ENCODE measurements at places on chromosomes 3 and 15. TPM values are rescaled to one million over a fixed set of nuclear protein-coding genes. Genes with fewer than 3 reads are reported as not detected.

DNA sequence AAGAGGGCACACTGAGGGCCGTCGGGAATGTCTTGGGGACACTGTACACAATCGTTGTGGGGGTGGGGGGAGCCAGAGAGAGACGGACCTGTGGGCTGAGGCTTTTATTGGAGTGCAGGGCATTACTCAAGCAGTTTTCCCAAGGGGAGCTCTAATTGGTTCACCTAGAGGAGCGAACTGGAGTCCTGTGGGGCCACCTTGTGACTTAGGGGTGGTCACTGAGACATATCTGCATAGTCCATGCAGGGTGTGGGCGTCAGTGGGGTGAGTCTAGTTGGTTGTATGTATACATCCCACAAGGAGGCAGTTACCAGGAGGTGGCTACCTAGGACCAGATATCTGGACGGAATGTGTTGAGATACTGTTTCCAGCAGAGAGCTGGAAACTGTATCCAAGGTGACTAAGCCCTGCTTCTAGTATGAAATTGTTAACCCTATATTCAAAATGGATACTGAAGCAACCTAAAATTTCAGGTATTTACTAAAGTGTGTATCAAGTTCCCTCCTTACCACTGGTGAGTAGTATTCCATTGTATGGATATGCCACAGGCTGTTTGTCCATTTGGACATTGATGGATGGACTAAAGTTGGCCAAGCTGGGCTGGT lies 2.6 kb upstream of the PIGZ start:
- H3K27me3 ChIP-seq, result no peaks in the 10 kb centered on the region
- no peak overlapping the region for H3K27ac ChIP-seq
- H3K36me3 ChIP-seq, result no peaks in the 10 kb centered on the region
- no peaks in the 10 kb centered on the region for H3K4me1 ChIP-seq
- no peak overlapping the region for H3K4me3 ChIP-seq
- DNase-seq, result no peak

DNA sequence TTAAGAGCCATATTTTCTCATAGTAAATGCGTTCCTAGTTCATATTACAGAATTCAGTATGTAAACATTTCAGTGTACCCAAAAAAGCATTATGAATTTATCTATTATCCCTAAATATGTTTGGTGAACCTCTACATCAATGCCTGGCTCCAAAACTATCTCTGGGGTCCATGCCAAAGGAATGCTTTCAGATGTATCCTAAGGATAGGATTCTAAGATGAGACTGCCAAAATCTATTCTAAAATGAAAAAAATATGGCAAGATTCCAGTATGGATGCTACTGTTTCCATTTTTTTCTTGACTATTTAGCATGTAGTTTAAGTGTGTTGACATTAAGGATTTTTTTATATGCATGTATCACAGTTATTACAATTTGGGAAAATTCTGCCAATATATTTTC lies 18.8 kb downstream of the EIF5A2 start:
- peaks cover 15% of the 10 kb centered on the region for H3K36me3 ChIP-seq
- DNase-seq, result peak; percentile 33
- no peaks in the 10 kb centered on the region for H3K4me1 ChIP-seq
- no peak overlapping the region for H3K27ac ChIP-seq

DNA sequence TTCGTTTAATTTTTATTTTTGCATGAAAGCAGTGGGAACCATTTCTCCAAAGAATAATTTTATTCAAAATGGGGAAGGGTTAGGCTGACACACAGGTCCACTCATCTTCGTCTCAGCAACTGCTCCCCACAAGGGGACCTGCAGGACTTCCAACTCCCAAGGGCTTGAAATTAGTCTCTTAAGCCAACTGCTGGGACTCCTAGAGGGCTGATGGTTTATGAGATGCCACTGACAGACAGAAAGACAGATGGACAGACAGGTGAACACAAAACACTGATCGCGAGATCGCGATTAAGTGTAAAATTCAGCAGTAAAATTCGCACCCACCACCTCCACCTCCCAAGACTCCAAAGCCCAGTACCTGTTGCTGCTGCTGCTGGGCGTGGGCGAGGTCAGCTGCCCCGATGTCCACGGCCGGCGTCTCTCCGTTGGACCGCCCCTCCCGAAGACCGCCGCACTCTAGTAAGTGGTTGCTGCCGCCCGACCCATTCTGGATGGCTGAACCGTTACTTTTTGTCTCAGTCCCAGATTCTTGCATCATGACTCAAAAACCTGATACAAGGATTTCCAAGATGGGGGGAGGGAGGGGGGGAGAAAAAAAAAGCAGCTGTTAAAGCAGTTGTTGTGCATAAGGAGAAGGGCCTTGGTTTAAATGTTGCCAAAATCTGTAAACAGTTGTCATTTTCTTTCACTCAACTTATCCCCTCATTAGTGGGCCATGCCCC lies 385.5 kb downstream of the FOXP1 start:
- H3K36me3 ChIP-seq, result no peaks in the 10 kb centered on the region
- no peak for DNase-seq
- H3K4me3 ChIP-seq, result no peak overlapping the region
- H3K4me1 ChIP-seq, result peaks cover 5% of the 10 kb centered on the region

- peak overlapping the region; percentile 42 for H3K27ac ChIP-seq
- no peaks in the 10 kb centered on the region for H3K36me3 ChIP-seq
- no peaks in the 10 kb centered on the region for H3K4me1 ChIP-seq
- no peak for DNase-seq
- H3K4me3 ChIP-seq, result no peak overlapping the region
Measured at GRCh38 chr3:187799942-187800641, 54.8 kb upstream of the BCL6 start.

DNA sequence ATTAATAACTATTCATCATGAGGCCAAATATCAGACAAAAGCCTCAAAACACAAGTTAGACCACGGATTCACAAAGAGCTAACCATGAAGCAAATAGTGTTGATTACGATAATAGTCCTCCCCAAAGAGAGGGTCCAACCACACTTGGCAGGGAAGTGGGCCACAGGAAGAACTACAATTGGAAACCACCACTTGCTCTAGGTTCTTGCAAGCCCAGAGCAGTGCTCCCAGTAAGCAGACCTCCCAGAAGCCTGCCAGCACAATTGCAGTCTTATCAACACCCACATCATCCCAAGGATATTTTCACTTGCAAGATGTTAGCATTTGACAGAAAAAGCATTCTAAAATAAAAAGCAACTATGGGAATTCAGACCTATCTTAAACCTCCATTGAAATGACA lies 11.3 kb downstream of the SETD2 start:
- peaks cover 4% of the 10 kb centered on the region for H3K36me3 ChIP-seq
- no peaks in the 10 kb centered on the region for H3K4me1 ChIP-seq
- H3K27me3 ChIP-seq, result no peaks in the 10 kb centered on the region
- no peak for DNase-seq
- H3K27ac ChIP-seq, result no peak overlapping the region
- no peak overlapping the region for H3K4me3 ChIP-seq

GRCh38 chr3:42116466-42116865 lies 25.3 kb downstream of the TRAK1 start:
- no peak overlapping the region for H3K27ac ChIP-seq
- H3K27me3 ChIP-seq, result no peaks in the 10 kb centered on the region
- no peak for DNase-seq
- H3K4me3 ChIP-seq, result no peak overlapping the region

DNA sequence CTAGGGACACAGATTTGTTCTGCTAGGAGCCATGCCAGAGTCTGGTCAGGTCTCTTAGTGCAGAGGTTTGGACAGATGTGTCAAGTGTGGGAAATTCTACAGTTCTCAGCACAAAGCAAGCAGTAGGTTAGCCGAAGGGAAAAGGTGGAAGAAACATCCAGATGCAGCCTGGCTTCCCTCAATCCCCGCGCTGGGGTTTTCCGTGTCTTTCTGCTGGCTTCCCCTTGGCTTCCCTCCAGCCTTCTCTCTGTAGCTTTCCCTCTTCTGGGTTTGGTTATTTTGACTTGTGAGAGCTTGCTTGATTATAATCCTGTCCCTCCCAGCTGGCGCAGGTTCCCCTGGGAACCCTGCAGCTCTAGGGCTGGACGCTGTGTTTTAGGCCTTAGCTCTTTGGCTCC lies 4.1 kb downstream of the TF start:
- no peak overlapping the region for H3K4me3 ChIP-seq
- H3K27me3 ChIP-seq, result peaks cover 24% of the 10 kb centered on the region
- no peak overlapping the region for H3K27ac ChIP-seq
- no peaks in the 10 kb centered on the region for H3K36me3 ChIP-seq
- no peaks in the 10 kb centered on the region for H3K4me1 ChIP-seq
- no peak for DNase-seq

- no peaks in the 10 kb centered on the region for H3K27me3 ChIP-seq
- no peak overlapping the region for H3K4me3 ChIP-seq
Measured at GRCh38 chr3:113218681-113219045, 7.3 kb downstream of the BOC start.

DNA sequence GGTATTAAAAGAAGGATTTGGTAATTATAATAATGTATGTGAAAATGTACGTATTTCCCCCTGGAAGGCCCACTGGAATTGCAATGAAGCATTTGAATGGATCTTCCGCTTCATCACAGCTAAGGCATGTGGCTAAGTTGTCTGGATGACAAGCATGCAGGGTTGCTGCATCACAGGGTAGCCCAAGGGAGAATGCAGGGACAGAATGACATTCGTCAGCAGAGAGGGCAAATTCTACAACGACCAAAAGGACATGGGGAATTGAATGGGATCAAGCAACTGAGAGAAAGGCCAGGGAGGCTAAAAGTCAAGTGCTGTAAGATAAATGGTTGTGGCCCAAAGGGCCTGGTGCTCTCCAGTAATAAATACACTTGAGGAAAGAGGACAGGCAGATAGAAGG lies 95.4 kb downstream of the ISL2 start:
- DNase-seq, result no peak
- H3K4me3 ChIP-seq, result no peak overlapping the region
- H3K27ac ChIP-seq, result no peak overlapping the region

Gene ADAMTS9
- 4.1 TPM for polyA plus RNA-seq

DNA sequence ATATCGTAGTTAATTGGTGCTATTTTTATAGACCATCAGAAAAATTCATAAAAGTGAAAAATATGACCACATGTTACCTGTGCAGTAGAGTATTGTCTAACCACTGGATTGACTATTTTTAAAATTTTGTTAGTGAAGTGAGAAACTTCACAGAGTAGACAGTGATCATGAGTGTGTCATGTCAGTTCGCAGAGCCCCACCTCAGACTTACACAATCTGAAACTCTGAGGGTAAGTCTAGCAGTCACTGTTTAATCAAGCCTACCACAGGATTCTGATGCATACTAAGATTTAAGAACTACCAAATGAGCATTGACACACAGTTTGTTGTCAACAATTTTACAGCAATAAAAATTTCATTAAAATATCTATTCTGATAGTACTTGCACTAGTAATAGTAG lies 552.9 kb upstream of the SUCLG2 start:
- no peak for DNase-seq
- no peaks in the 10 kb centered on the region for H3K36me3 ChIP-seq
- no peak overlapping the region for H3K27ac ChIP-seq
- H3K4me1 ChIP-seq, result no peaks in the 10 kb centered on the region
- no peaks in the 10 kb centered on the region for H3K27me3 ChIP-seq

GRCh38 chr3:12287727-12288181 lies 1.1 kb upstream of the PPARG start:
- H3K4me1 ChIP-seq, result no peaks in the 10 kb centered on the region
- DNase-seq, result peak; percentile 77
- peak overlapping the region; percentile 68 for H3K4me3 ChIP-seq
- no peaks in the 10 kb centered on the region for H3K36me3 ChIP-seq
- no peak overlapping the region for H3K27ac ChIP-seq

DNA sequence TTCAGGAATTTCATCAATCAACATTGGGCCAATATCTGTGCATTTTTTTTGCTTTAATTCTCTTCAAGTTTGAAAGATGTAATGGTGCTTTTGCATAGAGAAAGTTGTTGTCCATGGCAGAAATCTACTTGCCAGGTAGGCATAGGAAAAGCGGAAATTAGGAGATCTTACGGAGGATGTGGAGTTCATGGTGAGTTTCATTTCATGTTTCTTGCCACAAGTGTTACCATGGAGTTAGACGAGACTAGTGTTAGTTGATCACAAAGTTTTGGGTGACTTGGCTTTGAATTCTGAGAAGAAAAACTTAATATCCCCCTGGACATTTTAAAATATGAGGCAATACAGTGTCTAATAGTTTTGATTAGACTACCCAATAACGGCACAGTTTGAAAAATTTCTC lies 1.0 kb upstream of the P2RY13 start:
- H3K27ac ChIP-seq, result no peak overlapping the region
- no peak overlapping the region for H3K4me3 ChIP-seq
- no peak for DNase-seq
- no peaks in the 10 kb centered on the region for H3K4me1 ChIP-seq
- 0 out of 2 replicates have a peak, but pooled peaks cover 6% of the 10 kb centered on the region for H3K27me3 ChIP-seq
- H3K36me3 ChIP-seq, result no peaks in the 10 kb centered on the region

- peak overlapping the region; percentile 82 for H3K27ac ChIP-seq
- DNase-seq, result no peak
- peaks cover 5% of the 10 kb centered on the region for H3K36me3 ChIP-seq
- H3K27me3 ChIP-seq, result no peaks in the 10 kb centered on the region
- no peak overlapping the region for H3K4me3 ChIP-seq
- H3K4me1 ChIP-seq, result no peaks in the 10 kb centered on the region
Measured at GRCh38 chr15:35427091-35427490, 118.9 kb downstream of the DPH6 start.
